ENCODE measurements at places on chromosomes 12 and 14. TPM values are rescaled to one million over a fixed set of nuclear protein-coding genes. Genes with fewer than 3 reads are reported as not detected.

GRCh38 chr12:49944046-49944445, 6.5 kb upstream of the AQP2 start:
- no peak for DNase-seq

- no peak for DNase-seq
Observed at GRCh38 chr12:75481774-75482173, 1.2 kb downstream of the GLIPR1 start.

DNA sequence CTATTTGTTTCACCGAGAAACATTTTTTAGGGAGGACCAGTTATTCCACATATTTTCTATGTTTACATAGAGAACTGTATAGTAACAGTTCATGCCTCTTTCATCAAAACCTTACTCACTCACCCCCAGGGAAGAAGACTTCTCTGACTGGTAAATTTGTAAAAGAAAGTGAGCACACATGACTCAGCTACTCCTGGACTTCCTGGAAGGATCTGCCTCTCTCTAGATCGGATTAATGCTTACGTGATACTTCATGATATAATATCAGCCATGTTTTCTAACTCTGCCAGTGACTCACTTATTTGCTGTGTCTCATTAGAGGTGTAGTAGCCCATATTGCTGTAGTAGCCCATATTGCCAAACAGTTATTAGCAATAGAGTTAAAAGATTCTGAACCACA, 494.3 kb upstream of the ATXN7L3B start:
- no peak for DNase-seq

The C1QL4 gene
- polyA plus RNA-seq: 1.4 TPM

The AKAP5 gene
- 6.6 TPM for polyA plus RNA-seq
